ENCODE measurements at places on chromosomes 12 and 14.
A peak's percentile ranks its signal among the peaks of the same experiment; 100 is the strongest.

- DNase-seq, result no peak
Observed at GRCh38 chr14:73995977-73996378, 23.1 kb downstream of the ENTPD5 start.

GRCh38 chr12:115609347-115609746, 668.1 kb downstream of the MED13L start:
- no peak for DNase-seq

GRCh38 chr12:69039911-69040310, 106.9 kb upstream of the CPM start:
- no peak for DNase-seq

DNA sequence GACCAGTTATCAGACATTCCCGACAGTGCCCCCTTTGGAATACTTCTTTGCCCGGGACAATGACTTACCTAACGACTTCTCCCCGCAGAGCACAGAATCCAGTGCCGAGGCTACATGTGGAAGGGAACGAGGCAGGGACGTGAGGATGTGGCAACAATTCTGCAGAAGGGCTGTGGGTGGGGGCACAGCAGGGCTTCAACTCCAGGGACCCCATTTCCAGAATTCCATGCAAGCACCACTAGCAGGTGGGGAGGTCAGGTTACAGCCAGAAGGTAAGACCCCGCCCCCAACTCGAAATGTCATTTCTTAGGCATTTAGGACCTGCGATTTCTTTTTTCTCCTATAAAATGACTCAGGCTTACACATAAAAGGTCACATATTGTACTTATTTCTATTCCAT, 207.9 kb downstream of the TMEM132C start:
- no peak for DNase-seq

- DNase-seq, result peak; percentile 40
Observed at GRCh38 chr14:90301668-90302090, 30.1 kb downstream of the NRDE2 start.

DNA sequence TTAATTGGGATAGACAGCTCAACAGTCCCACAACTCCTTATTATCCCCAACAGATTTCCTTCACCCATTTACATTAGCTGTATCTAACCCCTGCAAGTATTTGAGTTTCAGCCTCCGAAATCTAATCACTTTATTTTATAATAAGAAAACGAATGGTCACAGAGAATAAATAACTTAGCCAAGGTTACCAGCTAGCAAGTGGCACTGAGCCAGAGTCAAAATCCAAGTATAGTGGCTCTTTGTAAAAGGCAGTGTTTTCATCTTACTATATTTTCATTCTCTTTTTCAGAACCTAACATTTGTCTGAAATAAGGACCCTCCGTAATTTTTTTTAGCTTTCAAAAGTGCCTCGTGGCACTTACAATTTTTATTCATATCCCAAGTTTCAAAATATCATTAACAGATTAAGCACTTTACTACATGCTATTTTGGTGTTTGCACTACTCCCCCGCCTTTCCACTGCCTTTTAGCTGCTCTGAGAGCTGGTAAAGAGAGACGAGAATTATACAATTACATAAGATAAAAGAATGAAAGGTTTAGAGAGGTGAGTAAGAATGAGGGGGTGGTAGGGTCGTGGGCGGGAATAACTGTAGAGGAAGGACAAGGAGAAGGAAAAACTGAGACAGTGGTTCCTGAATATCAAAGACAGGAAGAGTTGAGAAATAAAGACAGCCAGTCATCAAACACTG, 3.7 kb upstream of the USP15 start:
- DNase-seq, result no peak

GRCh38 chr14:33408291-33408690, 469.6 kb downstream of the NPAS3 start:
- DNase-seq, result no peak

DNA sequence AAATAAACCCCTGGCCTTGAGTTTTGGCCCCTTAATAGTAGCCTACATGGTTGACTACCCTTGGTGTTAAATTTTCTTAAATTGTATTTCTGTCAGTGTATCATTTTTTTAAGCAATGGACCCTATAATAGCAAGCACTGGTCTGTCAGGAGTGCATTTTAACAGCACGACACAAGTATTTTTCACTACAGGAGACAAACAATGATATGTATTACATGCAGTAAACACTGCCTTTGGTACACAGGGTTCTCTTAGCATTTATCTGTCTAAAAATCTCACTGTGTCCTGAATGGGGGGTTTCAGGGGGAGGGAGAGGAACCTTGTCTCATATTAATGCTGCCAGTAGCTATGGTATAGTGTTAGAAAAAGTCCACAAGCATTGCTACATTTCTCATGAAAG, 18.4 kb downstream of the LMO3 start:
- no peak for DNase-seq

DNA sequence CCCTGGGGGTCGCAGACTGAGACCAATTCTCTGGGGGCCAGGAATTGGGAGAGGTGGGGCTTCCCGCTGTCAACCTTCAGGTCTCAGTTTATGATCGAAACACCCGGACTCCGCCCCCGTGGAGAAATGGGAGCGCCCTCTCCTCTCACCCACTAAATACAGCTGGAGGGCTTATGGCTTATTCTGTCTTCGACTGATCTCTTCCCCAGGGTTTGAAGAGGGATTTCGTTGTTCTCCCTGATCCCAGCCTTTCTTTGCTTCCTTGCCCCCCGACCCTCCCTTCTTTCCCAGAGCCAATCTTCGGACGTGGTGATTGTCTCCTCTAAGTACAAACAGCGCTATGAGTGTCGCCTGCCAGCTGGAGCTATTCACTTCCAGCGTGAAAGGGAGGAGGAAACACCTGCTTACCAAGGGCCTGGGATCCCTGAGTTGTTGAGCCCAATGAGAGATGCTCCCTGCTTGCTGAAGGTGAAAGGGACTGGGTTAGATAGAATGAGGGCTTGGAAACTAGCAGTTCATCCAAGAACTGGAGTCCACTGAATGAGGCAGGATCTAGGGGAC, 607 bp downstream of the OS9 start:
- DNase-seq, result no peak

GRCh38 chr12:64085996-64086395, 136.1 kb downstream of the KICS2 start:
- DNase-seq, result no peak

DNA sequence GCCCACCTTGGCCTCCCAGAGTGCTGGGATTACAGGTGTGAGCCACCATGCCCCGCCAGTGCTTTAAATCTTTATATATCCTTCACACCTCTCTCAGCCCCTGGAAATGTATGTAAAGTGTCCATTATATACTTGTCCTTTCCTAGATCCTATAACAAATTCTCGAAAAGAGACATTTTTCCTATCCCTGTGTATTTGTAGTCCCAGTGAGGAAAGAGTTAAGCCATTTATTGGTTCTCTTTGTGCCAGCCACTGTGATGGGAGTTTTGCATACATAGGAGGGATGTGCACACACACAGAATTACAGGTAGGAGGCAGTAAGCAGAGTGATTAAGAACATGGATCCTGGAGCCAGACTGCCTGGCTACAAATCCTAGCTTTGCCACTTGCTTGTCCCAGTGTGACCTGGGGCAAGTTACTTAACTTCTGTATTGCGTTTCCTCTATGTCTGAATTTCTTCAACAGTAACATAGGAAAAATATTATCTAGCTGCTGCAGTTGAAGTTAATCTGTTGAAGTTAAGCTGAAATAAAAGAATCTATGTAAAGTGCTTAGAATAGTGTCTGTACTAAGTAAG, 2.1 kb upstream of the RABGGTA start:
- DNase-seq, result no peak

- no peak for DNase-seq
Observed at GRCh38 chr14:100025111-100025510, 40.1 kb upstream of the EVL start.

GRCh38 chr12:51868821-51869495, 18.9 kb upstream of the ANKRD33 start:
- DNase-seq, result no peak

GRCh38 chr12:50232771-50233209, 50.5 kb downstream of the LIMA1 start:
- no peak for DNase-seq

GRCh38 chr12:131909752-131910219, 15.4 kb downstream of the ULK1 start:
- no peak for DNase-seq

- no peak for DNase-seq
Observed at GRCh38 chr14:84969501-84969900, 560.4 kb upstream of the FLRT2 start.

- DNase-seq, result no peak
Observed at GRCh38 chr12:4353785-4354208, 25.7 kb downstream of the FGF23 start.

DNA sequence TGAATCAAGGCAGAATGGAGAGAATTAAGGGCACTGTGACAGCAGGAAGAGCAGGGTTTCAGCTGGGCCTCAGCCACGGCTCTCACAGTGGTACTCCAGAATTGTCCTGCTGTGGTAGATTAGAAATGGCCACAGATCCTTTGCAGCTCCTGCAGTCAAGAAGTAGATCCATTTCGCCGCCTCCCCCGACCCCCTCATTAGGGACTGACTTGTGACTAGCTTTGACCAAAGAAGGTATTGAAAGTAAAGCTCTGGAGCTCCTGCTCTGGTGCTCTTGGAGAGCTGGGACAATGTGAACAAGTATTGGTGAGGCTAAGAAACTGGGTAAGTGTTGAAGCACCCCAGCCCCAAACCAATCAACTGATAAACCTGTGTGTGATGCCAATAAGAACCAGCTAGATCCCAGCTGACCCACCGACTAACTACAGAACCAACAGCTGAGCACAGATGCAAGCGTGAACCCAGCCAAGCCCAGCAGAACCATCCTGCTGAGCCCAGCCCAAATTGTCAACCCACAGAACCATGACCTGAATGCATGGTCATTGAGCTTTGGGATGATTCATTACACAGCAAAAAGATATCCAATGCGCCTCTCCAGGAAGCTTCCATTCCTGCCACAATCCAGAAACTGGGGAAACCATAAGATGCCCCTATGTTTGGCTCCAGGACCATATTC, 50.7 kb downstream of the JAG2 start:
- no peak for DNase-seq

- no peak for DNase-seq
Observed at GRCh38 chr14:65840786-65841185, 428.3 kb downstream of the FUT8 start.

DNA sequence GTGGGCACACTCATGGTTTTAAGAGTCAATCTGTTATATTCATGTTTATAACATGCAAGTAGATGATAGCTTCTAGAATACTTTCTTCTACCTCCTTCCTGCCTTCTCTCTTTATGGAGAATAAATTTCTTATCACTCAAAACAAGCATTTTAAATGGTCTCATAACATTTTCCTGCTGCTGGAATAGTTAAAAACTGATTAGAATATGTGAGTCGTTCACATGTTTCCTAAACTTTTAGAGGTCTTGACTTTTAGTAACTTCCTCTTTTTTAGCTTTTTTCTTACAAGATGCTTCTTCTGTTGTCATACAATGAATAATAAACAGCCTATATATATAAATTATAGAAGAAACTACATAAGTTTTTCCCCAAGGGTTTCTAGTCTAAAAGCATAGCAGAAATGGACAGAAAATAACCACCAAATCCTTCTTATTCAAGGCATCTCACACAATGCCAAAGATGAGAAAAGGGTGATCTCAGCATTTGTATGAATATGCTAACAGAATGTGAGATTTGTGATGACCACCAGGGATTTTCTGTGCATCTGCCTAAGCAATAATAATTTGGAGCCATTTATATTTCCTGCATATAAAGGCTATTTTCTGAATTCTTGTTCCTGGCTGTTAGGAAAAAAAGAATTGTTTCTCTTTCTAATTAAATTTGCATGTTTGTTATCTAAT, 127.8 kb downstream of the DAAM1 start:
- DNase-seq, result no peak

GRCh38 chr14:67442139-67442906, 30.4 kb upstream of the PLEK2 start:
- no peak for DNase-seq

DNA sequence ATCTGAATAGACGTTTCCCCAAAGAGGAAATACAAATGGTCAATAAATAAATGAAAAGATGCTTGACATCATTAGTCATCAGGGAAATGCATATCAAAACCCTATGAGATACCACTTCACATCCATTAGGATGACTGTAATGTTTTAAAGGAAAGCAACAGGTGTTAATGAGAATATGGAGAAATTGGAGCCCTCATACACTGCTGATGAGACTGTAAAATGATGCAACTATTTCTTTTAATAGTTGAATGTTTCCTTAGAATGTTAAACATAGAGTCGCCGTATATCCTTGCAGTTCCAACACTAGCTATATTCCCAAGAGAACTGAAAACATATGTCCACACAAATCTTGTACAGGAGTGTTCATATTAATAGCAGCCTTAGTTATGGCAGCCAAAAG, 133.2 kb downstream of the SLC38A4 start:
- DNase-seq, result no peak

- no peak for DNase-seq
Observed at GRCh38 chr12:57452181-57452936, 2.7 kb upstream of the INHBE start.

DNA sequence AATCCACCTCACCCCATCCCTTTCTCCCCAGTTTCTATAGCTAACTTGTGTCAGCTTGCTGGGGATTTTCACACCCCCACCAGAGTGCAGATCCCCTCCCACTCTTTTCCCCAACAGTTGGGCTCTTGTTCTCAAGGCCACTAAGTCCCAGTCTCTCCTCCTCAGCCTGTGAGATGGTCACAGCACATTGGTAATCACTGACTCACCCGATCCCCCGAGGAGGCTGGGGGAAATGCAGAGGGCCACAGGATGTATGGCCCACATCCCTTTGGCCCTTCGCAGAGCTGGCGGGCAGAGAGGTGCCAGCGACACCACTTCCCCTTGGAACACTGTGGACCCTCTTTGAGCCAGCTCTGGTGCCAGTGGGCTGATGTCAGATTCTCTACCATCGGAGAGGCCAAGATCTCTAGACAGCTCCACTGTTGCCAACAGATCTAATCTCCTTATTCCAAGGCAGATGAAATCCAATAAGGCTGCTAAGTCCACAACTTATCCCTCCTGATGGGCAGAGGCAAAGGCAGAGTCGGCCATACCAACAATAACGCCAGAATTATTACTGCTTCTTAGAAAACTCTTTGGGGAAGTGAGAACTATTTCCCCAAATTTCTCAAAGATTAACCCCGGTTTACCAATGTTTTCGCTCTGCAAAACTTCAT, 1.6 kb downstream of the FMNL3 start:
- no peak for DNase-seq

DNA sequence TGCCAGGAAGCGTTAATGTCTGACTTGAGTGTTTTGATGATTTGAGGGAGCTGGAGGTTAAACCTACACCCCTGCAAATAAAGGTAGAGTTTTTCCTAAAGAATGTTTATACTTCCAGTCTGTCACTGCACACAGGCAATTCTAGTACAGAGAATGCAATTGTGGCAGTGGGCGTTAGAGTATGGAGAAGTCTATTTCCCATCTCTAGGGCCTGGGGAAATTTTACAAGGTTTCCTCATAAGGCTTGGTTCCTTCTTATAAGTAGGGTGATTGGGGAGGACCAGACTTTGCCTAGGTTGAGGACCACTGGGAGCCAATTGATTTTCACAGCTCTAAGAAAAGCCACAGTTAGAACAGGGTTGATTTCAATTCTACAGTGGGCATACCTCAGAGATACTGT, 44.3 kb downstream of the IFNG start:
- no peak for DNase-seq

GRCh38 chr12:32305163-32305562, 94.2 kb upstream of the FGD4 start:
- no peak for DNase-seq

- no peak for DNase-seq
Observed at GRCh38 chr12:4402996-4403395, 23.5 kb upstream of the FGF23 start.

- no peak for DNase-seq
Observed at GRCh38 chr14:35414365-35414764, 9.8 kb upstream of the NFKBIA start.

Measured in cerebellar nuclear complex (tissue), 1 donor.